Stimulated activated CD4-positive, alpha-beta T cell treated with anti-CD3 and anti-CD28 coated beads, Interleukin-4, amount 100 ng/mL, for 1 hour (primary cell): ENCODE measurements at places on chromosomes 6 and 20.

DNA sequence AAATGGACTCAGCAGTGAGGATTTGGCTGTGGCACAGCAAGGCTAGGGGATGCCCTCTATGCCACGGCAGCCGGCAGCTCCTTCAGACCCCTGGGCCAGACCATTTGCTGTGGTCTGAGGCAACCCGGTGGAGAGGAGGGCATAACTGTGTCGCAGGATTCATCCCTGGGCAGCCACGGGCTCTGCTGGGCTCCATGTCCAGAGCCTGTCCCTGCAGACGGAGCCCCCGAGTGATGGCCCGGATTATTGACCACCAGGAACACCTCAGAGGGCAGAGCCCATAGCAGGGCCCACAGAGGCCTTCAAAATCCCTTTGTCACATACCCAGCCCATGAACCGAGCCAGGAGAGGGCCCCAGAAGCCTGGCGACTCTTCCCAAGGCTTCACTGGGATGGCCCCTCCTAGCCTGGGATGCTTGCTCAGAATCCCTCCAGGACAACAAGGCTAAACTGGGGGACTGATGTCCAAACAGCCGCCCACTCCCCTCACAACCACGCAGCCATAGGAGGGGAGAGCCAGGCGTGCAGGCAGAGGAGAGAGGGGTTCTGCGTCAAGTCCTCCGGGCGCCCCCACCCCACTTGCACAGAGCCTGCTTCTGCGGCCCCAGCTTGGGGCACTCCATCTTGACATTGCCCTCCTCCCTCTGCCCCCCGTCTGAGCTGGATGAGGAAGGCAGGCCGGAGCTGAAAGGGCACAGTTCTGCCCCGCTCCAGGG, 68.2 kb upstream of the AFDN start:
- DNase-seq: no peak

- DNase-seq: no peak
Measured at GRCh38 chr6:144666781-144667180, 381.6 kb downstream of the UTRN start.

- DNase-seq: no peak
Measured at GRCh38 chr6:36069573-36069972, 42.0 kb downstream of the MAPK14 start.

- DNase-seq: no peak
Measured at GRCh38 chr20:62347445-62347844, 19.7 kb downstream of the LAMA5 start.

DNA sequence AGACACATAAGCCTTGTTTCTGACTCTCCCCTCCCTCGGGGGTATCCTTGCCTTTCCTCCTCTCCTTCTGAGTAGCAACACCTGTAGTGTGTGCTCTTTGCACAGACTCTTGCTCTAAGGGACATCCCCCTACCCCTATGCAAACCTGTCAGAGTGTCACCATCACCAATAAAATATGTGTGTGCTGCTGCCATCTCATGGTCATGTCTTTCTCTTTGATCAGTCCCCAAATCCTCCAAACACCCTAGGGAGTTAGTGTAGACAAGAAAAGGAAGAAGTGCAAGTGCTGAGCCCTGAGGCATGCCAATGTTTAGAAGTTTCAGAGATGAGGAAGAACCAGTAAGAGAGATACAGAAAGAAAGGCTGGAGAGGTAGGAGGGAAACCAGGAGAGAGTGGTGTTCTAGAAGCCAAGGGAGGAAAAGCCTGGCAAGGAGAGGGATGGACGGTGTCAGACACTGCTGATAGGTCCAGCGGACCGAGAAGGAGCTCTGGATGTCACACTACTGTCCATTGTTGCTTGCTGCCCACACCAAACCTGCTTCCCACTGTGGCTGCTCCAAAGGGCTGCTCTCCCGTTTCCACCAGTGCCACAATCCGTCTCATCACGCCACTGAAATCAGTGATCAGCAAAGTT, 16.4 kb downstream of the TRMT6 start:
- DNase-seq: no peak

DNA sequence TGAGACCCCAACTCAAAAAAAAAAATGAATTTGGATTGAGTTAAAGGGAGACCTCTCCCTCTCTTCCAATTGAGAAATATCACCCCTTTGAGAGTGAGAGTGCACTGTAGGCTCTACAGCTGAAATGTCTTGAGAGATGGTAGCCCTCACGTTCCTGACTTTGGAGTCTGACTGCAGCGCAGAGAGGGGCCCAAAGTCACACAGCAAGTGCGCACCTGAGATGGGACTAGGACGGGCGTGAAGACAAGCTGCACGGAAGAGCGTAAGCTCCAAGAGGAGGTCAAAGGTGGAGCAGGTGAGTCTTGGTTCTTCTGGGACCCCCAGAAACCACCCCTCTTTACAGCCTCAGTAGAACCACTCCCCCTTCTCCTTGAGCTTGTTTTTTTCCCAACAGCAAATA, 643 bp downstream of the SLA2 start:
- peak; percentile 13 for DNase-seq

DNA sequence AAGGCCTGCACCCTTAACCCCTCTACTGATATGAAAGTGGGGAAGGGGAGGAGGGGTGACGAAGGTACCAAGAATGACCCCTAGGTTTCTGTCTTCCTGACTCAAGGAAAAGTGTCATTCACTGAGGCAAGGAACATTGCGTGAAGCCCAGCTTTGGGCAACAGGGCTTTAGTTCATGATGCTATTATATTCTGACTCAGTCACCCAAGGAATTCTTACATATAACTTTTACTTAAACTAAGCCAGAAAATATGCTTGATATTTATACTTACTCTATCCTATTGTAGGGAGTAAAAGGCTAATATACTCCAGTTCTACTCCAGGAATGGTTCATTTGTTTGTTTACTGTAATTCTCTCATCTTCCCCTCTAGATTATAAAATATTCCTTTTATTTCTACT, 60.5 kb downstream of the DOP1A start:
- no peak for DNase-seq

DNA sequence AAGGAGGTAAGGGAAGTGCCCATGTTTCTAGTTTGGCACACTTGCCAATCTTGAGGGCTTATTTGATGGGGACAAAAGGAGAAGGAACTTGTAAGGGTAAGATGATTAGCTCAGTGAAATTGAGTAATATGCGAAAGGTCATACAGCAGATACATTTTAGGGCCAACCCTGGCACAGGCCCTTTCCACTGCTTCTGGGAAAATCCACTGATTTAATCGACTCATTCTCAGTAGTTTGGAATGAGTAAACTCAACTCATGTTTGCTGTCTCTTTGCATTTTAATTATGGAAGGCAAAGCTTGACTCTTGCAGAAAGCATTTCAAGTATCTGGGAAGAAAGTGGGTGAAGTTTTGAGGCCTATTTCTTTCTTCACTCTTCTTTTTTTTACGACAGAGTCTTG, 20.0 kb downstream of the PHF20 start:
- DNase-seq: no peak

DNA sequence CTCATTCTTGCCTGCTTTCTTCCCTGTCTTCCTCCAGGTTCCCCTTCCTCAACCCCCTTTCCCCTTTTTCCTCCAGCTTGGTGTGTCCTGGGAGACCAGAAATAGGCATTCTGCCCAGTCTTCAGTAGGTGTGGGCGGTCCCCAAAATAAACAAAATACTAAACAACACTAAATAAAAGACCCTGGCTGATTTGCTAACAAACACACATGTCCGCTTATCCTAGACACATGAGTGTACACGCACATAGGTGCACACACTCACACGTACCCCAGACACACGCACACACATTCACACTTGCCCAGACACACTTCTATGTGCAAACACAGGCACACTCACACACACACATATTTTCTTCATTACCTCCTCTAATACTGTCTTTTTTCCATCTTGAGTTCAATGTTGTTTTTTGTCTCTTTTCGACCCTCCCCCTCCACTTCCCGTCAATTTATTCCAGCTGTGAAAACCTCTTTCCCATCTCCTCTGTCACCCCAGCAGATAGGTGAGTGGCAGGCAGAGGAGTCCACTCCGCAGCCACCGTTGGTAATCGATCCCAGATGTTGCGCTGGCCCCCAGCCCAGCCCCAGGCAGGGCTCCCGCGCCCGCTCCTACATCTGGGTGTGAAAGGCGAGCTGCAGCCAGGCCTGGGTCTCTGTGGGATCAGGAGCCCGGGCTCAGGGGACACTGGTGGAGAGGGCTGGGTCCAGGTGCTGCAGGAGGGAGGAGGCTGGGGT, 56.9 kb upstream of the FOXP4 start:
- DNase-seq: no peak

- no peak for DNase-seq
Measured at GRCh38 chr6:170067923-170068360, 222.9 kb downstream of the DLL1 start.

DNA sequence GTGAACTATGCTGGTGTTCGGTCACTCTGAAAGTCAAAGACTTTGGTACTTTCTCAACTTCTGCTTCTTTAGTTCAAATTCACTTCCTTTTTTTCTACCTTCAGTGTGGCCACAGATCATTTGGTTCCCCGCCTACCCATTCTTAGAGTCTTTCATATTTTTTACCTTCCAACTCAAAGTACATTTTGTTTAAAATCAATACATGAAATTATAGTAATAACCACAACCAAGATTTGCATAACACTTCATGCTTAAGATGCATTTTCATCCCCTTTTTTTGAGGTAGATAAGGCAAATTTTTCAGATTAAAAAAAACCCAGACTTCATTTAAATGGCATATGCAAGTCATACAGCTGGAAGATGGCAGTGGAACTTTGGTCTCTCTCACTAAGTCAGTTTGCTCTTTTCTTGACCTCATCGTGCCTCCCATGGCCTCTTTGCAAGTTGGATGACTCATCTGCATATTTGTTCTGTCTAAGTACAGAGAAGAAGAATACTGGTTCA, 11.9 kb upstream of the CNR1 start:
- DNase-seq: no peak

DNA sequence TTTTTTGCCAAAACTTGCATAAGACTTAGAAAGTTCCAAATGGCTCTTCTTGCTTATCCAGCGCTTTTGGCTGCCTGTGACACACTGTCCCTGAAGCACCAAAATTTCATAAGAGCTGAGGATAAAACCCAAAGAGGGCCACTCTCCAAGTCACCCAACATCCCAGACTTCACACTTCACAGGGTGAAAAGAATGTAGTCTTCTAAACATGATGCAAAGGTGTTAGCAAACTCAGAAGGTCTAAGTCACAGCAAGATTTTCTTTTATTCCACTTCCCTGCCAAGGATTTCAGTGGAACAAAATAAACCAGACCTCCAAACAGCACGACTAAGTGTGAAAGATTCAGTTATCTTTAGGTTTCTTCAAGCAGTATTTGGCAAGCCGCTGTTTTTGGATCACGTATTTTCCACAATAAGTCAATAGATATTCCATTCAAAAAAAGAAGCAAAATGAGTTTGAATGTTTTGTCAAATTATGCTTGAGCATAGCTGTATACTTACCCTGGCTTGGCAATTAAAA, 44.6 kb upstream of the CD93 start:
- DNase-seq: no peak

DNA sequence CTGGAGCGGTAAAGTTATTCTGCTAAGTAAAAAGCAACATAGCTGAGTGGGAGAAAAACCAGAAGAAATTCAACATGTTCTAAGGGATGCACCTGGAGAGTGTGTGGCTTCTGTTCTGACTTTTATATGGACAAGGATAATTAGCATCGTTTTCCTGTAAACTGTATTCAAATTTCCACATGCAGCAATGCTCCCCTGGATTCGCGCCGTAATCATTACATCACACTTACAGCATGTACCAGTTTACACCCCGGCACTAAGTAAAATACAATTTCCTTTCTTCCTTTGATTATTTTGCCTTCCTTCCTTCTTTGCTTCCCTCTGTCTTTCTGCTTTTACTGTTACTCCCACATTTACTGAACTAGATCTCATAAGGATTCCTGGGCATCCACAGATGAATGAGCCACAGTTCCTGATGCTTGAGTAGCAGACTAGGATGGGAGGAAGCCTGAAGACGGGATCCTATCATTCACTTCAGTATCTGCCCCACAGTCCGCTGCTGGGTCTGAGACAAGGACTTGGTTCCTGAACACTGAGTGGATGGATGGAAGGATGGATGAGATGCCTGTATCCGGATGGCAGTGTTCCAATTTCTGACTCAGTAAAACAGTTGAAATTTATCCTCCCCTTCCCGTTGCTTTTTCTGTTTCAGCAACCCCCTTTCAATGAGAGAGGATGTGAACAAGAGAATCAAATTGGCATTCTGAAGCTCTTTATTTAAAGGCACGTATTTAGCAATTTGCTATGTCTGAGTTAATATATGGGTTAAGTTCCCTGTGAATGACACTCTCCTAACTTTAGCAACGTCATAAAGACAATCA, 174.6 kb downstream of the GJA10 start:
- no peak for DNase-seq

DNA sequence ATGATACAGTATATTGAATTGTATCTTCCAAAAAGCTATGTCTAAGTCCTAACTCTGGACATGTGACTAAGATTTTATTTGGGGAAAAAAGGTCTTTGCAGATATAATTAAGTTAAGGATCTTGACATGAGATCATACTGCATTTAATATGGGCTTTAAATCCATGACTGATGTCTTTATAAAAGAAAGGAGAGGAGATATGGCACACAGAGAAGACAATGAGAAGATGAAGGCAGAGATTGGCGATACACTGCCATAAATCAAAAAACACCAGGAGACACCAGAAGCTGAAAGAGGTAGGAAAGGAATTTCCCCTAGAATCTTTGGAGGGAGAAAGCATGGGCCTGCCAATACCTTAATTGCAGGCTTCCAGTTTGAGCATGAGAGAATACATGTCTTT, 1450.2 kb downstream of the HACE1 start:
- no peak for DNase-seq
